ENCODE measurements at places on chromosomes 6 and 20.
A peak's percentile ranks its signal among the peaks of the same experiment; 100 is the strongest.

DNA sequence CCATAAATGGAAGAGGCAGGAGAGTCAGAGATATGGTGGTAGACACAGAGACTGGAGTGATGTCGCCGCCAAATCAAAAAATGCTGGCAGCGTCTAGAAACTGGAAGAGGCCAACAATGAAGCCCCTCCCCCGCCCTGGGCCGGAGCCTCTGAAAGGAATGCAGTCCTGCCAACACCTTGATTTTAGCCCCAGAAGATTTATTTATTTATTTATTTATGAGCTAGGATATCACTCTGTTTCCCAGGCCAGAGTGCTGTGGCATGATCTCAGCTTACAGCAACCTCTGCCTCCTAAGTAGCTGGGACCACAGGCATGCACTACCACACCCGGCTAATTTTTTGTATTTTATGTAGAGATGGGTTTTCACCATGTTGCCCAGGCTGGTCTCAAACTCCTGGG, 82.6 kb upstream of the CCDC167 start:
- no peak for DNase-seq

GRCh38 chr20:513429-513828, 30.2 kb downstream of the CSNK2A1 start:
- DNase-seq: no peak

- DNase-seq: no peak
Measured at GRCh38 chr6:35041086-35041861, 99.9 kb downstream of the TCP11 start.

DNA sequence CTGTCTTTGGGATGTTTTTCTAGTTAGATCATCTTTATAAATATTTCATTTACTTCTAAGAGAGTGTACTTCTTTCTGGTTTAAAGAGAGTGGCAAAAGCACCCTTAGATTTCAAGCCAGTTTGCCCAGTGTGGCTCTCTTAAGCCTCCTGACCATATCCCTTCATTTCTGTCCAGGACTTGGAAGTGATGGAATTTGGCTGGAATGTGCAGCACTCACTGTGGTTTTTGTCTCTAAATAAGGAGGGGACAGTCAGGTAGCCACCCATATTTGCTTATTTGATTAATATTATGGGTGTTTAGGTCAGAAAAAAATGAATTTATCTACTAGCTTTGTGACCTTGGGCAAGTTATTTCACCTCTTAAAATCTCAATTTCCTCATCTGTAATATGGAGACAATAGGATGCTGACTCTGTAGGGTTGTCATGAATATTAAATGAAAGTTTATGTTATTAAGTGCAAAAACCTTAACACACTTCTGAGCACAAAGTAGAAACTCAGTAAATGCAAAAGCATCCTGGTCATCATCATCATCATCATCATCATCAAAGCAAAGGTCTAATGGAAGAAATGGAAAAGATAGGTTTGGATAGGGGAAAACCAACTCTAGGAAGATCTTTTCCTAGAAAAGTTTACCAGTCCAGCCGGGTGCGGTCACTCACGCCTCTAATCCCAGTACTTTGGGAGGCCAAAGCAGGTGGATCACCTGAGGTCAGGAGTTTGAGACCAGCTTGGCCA, 3.1 kb downstream of the CRYBG1 start:
- peak; percentile 25 for DNase-seq

DNA sequence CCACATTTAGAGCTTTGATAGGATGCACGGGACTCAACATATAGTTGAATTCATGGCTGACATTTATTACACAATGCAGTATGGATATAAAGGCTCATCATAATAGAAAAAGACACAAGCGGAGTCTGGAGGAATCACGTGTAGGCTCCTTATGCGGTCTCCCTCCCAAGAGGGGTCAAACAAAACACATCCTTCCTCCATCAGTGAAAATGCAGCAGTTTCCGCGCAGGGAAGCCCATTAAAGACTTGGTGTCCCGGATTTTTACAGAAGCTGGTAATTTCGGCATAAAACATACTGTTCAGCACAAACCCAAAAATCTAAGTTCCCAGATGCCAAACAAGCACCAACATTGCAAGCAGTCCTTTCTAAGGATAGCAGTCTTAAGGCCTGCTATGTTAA, 1.1 kb downstream of the USP45 start:
- no peak for DNase-seq

- no peak for DNase-seq
Measured at GRCh38 chr6:33761922-33762629, 15.4 kb upstream of the IP6K3 start.

DNA sequence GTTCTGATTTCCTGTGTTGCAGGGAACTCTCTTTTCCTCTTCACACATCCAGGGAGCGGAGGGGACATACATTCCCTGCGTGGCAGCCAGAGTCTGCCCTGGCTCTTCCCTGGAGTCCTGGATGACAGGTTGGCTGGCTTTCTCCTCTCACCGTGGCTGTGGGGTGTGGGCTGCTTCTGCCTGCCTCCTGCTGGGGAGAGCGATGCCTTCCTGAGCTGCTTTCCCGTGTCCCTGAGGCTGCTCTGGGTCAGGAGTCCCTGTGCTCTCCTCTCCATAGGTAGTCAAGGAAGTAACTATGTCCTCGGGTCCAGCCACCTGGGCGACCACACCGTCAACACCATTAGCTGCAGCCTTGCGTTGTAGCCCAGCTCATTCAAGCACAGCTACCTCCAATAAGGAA, 451.7 kb downstream of the QKI start:
- no peak for DNase-seq

DNA sequence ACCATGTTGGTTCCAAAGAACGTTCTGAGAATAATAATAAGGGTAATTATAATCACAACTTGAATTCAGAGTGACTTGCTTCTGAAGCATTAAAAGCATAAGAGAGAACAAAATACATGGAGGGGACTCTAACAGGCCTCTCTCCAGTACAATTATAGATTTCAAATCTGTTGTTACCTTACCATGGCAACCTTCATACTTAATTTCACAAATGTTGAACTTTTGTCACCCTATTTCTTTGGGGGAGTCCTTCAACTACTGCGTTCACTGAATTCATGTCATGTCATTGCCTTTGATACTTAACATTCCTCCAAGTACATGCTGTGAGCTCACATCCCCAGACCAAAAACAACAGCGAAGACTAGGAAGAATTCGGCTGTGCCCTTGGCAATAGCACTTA, 104.0 kb downstream of the MKKS start:
- no peak for DNase-seq

- DNase-seq: no peak
Measured at GRCh38 chr6:31794294-31794865, 1.2 kb downstream of the VARS1 start.

- DNase-seq: no peak
Measured at GRCh38 chr6:298233-299103, 6.2 kb downstream of the DUSP22 start.

GRCh38 chr6:36306375-36306774, 30.3 kb downstream of the BNIP5 start:
- no peak for DNase-seq

DNA sequence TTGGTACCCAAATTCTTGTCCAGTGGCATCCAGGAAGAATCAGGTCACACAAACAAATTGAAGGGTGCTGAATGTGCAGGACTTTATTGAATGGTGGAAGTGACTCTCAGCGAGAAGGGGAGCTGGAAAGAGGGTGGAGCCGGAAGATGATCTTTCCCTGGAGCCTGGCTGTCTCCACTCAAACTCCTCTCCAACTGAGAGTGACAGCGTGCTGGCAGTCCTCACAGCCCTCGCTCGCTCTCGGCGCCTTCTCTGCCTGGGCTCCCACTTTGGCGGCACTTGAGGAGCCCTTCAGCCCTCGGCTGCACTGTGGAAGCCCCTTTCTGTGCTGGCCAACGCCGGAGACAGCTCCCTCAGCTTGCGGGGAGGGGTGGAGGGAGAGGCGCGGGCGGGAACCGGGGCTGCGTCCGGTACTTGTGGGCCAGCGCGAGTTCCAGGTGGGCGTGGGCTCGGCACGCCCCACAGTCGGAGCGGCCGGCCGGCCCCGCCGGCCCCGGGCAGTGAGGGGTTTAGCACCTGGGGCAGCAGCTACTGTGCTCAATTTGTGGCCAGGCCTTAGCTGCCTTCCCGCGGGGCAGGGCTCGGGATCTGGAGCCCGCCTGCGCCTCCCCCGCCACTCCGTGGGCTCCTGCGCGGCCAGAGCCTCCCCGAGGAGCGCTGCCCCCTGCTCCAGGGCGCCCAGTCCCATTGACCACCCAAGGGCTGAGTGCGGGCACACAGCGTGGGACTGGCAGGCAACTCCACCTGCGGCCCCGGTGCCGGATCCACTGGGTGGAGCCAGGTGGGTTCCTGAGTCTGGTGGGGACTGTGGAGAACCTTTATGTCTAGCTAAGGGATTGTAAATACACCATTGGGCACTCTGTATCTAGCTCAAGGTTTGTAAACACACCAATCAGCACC, 26.7 kb upstream of the MBOAT1 start:
- DNase-seq: no peak

DNA sequence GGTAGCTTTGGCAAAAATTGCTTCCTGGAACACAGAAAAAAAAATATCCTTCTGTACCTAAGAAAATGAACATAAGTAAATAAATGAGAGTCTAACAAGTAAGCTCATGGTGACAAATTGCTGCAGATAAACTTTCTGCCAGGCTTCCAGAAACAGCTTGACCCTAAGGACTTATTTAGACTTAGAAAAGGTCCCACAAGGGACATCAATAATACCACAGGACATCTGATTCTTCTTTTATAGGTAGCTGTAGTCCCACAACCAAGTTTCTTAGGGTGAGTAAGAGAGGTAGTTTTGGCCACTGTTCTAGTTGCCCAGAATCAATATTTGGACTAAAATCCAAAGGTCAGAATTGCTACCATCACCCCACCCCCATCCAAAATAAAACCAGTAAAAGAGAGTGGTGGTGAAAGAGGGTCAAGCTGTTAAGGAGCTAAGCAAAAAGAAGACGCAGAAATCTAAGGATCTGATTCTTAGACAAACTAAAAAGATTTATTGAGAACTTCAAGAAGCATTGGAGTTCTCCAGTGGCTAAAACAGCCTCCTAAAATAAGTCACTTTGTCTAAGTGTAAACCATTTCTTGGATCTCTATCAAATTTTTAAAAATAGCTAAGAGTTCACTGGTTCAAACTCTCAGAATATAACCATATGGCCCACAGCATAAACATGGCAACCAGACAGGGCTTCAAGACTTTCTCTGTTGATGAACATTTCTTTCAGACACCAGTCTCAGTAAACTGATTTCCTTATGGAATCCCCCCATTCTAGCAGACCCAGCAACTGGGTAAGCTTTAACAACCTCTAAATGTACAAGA, 180.6 kb downstream of the PTPRK start:
- peak; percentile 6 for DNase-seq

DNA sequence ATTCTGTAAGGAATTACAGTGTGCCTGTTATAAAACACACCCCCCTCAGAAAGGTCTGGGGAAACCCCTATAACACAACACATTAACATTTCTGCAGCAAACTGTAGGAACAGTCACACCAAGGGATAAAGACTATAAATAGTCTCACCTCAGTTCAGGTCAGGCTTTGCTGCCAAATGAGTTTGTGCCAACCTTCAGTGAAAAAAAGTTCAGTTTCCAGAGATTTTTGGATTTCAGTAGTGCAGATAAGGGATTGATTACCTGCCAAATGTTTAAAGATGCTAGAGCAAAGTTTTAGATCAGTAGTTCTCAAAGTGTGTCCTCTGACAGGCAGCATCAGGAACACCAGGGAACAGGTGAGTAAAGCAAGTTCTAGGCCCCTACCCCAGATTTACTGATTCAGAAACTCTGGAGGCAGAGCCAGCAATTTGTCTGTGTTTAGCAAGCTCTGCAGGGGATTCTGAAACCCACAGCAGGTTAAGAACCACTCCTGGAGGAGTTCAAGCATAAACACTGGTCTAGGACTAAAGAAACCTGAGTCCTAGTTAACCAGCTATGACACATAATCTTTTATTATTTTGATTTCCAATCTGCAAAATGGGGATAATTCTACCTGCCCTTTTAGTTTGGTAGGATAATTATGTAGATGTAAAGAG, 111.0 kb downstream of the RCAN2 start:
- no peak for DNase-seq

- DNase-seq: peak; percentile 3
Measured at GRCh38 chr6:33053230-33053629, 20.2 kb downstream of the HLA-DPA1 start.

- no peak for DNase-seq
Measured at GRCh38 chr6:47116606-47117005, 74.5 kb upstream of the ADGRF1 start.

GRCh38 chr6:143970456-143971218, 37.4 kb downstream of the PLAGL1 start:
- DNase-seq: no peak

GRCh38 chr20:24605937-24606455, 136.6 kb downstream of the SYNDIG1 start:
- no peak for DNase-seq

- DNase-seq: no peak
Measured at GRCh38 chr20:19727251-19727847, 30.7 kb upstream of the RIN2 start.

GRCh38 chr6:84623956-84624680, 140.3 kb downstream of the TBX18 start:
- peak; percentile 94 for DNase-seq

- DNase-seq: no peak
Measured at GRCh38 chr6:44220913-44221290, 2.5 kb upstream of the SLC29A1 start.

GRCh38 chr6:157755746-157756411, 67.2 kb upstream of the SNX9 start:
- no peak for DNase-seq

GRCh38 chr6:74941424-74941823, 264.4 kb downstream of the COL12A1 start:
- DNase-seq: no peak

GRCh38 chr6:73451223-73452106, 632 bp downstream of the CGAS start:
- peak; percentile 12 for DNase-seq

- DNase-seq: no peak
Measured at GRCh38 chr6:168291450-168291849, 28.1 kb downstream of the DACT2 start.

- no peak for DNase-seq
Measured at GRCh38 chr6:71334768-71335167, 46.2 kb downstream of the OGFRL1 start.

GRCh38 chr6:3749977-3750316, 1.6 kb downstream of the PXDC1 start:
- DNase-seq: peak; percentile 76

DNA sequence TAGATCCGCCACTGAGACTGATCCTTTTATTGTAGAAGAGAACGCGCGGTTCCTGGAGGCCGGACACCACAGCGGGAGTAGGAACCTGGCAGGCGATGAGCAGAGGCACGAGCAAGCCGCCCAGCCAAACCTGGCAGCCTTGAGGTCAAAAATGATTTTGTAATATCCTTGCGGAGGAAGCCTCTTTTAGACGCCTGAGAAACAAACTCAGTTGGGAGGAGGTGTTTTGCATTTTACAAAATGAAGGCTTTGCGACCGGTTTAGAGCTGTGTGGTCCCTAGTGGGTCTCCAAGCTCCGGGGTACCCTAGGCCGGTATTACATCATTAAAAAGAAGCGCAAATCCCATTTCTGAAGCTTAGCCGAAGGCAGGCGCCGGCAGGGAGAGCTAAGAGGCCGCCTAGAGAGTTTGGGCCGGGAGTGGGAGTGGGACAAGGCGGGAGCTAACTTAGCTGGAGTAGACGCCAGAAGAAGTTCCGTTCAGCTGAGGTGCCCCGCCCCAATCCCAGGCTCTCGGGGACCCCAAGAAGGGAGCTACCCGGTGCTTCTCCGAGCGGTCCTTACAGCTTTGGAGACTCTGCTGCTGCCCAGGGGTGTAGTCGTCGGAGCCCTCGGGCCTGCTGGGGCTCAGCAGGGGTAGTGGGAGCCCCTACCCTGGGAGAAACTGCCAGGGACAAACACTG, 1.9 kb upstream of the TBX18 start:
- DNase-seq: no peak

Measured in astrocyte (in vitro differentiated cells and primary cell).